ENCODE measurements at places on chromosomes 16 and 17.

DNA sequence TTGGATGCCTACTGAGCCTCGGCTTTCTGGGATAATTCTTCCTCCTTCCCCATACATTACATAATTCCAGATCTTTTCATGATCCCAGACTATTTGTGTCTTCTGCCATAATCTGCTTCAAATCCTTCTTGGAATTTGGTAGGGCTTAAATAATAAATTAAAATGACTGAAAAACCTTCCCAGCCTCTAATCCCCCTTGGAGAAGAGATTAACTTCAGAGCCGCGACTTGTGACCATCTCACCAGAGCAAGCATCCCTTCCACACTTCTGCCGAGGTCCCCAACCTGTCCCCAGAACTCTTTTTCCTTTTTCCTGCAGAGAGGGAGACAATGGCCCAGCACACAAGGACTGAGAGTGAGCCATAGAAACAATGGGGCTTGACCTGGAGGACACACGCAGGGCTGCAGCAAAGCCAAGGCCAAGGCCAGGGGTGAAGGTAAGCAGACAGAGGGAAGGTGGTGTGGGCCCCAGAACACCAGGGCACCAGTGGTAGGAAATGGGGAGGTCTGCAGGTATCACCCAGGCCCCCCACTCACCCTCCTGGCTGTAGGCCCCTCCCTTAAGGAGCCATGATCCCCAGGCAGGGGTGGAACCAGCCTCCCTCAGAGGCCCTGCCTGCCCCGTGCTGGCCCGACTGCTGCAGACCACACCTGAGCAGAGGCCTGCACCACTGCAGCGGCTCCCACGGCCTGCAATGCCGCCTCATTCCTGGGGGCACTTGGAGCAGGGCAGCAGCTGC lies 9.6 kb upstream of the BCAR1 start:
- no peak for DNase-seq

DNA sequence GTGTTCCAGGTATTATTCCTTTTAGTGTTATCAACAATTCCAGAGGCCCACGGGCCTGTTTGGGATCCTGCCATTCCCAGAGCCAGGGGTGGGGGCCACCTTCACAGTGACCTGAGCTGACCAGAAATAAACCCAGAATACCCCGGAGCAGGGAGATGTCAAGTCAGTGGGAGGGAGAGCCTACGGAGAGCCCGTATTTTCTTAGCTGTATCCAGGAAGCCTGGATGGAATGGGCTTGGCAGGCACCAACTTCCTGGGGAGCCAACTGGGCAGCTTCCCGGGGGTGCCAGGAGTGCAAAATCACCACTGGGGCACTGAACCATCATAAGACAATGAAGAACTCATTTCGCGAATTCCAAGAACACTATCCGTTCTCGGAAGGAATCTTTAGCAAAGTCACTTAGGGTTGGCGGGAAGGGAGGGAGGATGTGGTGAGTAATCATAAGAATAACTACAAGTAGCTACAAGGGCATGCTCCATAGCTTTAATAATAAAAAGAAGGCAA lies 13.2 kb upstream of the MRTFB start:
- DNase-seq = no peak

GRCh38 chr17:14298221-14298946 lies 2.5 kb upstream of the HS3ST3B1 start:
- no peak for DNase-seq

DNA sequence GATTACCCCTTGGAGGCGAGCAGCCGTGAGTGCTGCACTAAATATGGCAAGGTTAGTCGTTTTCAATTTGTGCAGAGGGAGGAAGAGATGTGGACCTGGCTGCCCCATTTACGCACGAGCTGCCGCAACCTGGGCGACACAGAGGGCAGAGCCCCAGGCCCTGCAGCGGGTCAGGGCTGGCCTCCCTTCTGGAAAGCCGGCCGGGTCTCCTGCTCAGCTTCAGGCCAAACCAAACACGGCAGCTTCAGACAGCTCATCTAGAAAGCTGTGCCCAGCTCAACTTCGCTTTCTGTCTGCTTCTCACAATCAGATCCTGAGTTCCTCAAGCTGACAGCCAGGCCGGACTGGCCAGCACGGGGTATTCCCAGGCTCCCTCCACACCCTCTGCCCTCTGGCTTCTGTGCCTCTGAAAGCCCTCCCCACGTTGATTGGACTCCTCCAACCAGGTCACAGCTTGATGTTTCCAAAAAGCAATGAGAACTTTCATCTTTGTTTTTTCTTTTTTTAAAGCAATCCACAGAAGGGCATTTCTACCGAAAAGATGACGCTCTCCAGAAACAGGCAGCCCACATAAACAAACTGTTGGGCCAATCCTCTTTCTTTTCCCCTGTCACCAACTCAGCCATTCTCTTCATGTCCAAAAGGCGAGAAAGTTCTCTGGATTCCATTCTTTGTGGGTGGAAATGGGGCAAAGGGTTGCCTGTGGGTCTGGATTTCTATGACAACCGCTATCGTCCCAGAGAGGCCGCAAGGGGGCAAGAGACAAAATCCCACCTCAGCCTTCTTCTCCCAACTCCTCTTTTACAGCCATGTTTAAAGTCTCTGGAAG lies 189.0 kb downstream of the ZFHX3 start:
- DNase-seq = no peak

- DNase-seq = no peak
These were observed 219.8 kb downstream of the STX8 start for GRCh38 chr17:9355846-9356245.

- DNase-seq = no peak
These were observed 12.1 kb downstream of the METRNL start for GRCh38 chr17:83091257-83092141.

- no peak for DNase-seq
These were observed 154.1 kb upstream of the SOX9 start for GRCh38 chr17:71966459-71967313.

DNA sequence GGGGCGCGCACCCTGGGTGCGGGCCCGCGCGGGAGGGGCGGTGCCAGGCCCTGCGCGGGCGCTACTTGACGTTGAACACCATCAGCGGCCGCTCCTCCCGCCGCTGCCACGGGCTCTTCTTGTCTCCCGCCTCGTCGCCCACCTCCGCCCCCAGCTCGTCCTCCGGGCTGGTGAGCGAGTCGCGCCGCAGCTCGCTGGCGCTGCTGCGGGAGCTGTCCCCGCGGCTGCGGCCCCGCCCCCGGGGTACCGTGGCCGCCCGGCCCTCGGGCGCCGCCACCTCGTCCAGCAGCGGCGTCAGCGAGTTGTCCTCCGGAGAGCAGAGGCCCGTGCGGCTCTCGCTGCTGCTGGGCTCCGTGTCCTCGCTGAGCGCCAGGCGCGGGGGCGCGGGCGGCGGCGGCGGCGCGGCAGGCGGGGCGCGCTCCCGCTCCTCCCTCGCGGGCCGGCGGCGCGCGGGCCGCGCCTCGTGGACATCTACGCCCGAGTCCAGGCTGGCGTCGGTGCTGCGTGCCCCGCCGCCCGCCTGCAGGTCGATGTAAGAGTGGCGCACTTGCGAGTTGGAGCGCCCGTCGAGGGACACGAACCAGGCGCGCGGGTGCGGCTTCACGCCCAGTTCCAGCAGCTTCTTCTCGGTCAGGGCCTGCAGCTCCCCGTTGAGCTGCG lies 8.7 kb downstream of the GRN start:
- no peak for DNase-seq

DNA sequence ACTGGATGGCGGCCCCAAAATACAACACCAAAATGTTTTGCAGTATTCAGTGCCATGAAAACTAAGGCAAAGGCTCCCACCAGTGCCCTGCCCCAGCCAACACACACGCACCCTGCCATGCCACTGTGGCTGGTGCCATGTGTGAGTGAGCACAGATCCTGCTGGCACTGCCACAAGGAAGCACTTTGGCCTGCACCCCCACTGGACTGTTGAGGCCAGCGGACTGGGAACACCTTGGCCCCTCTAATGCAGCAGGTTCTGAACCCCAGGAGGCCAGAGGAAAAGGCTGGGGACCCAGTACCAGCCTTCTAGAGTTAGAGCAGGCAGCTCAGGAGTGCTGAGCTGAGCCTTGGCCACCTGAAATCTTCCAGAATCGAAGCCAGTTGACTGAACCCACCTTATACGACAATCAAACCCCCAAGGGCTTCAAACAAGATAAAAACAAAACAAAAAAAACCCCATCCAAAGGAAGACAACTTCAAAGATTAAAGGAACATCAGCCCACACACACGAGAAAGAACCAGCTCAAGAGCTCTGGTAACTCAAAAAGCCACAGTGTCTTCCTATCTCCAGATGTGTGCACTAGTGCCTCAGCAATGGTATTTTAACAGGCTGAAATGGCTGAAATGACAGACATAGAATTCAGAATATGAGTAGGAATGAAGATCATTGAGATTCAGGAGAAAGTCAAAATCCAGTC lies 21.5 kb downstream of the NLRP1 start:
- DNase-seq = no peak

DNA sequence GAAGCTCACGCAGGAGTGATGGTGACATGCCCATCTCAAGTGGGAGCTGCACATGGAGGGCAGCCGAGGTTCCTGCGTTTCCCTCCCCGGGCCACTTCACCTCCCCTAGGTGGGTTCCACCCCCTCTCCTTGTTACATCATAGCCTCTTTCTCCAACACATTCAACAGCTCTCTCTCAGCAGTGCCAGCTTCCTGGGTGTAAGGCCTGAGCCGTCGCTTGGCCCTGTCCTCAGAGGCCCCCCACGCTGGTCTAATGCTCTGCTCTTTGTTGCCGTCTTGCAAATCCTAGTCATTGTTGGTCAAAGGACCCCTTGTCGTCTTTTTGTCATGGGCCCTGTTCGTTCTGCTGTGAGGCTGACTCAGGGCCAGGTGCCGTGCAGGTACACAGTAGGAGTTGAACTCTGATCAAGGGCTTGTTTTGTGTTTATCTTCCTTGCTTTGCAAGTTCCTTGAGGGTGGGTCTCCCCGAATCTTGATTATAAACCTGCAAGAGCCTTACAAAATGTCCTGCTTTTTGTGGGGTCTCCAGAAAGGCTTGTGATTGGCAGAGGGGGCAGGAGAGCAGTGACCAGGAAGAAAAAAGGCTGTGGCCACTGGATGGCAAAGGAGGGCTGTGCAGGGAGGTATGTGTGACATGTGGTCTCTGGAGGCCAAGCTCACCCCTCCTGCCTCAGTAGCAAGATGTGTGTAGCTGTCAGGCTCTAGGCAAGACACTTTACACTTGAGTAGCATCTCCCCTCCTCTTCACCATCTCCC lies 136.6 kb downstream of the CCDC182 start:
- DNase-seq = no peak

DNA sequence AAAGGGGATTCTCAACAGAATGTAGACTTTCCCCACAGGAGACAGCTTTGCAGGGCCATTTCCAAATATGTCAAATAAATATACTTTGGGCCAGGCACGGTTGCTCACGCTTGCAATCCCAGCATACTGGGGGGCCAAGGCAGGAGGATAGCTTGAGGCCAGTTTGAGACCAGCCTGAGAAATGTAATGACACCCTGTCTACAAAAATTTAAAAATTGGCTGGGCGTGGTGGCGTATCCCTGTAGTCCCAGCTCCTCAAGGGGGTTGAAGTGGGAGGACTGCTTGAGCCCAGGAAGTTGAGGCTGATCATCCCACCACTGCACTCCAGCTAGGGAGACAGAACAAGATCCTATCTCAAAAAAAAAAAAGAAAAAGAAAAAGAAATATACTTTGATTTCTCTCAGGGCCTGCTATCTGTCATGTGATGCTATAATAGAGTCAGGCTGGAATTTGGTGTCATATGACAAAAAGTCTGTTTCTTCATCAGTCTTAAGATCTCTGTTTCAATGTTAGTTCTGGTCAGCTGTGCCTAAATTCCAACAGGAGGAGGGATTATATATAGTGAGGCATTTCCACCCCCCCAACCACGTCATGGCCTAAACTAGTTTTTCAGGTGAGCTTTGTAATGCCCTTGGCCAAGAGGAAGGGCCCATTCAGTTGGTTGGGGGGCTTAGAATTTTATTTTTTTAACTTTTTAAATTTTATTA lies 4.3 kb upstream of the ZDHHC7 start:
- DNase-seq = no peak

GRCh38 chr17:74852237-74853047 lies 7.2 kb downstream of the GRIN2C start:
- DNase-seq = peak; percentile 36

- DNase-seq = no peak
These were observed 19.6 kb upstream of the SREBF1 start for GRCh38 chr17:17856386-17856785.

DNA sequence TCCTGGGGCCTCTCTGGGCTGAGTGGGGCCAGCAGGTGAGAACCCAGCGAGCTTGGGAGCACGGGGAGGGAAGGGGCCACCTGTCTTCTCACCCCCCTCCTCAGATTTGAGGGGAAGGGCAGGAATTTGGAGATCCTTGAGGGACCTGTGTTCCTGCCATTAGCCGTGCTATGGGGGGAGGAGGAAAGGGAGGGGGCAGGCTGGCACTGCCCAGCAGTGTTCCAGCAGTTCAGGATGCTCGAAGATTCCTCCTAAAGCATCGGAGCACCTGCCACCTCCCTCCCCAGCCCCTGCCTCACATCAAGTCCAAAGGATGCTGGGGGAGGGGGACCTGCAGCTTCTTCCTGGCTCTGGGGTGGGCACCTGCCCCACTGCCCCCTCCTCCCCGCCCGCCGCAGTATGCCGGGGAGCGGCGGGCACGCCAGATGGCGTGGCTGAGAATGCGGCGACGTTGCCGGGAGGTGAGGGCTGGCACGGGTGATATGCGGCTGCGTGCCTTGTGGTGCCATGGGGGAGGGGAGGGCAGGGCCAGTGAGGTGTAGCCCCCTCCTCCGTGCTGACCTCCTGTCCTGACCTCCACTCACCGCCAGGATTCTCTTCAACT lies 4.7 kb upstream of the NEUROD2 start:
- DNase-seq = no peak

- no peak for DNase-seq
These were observed 645 bp downstream of the NLGN2 start for GRCh38 chr17:7408252-7408727.

DNA sequence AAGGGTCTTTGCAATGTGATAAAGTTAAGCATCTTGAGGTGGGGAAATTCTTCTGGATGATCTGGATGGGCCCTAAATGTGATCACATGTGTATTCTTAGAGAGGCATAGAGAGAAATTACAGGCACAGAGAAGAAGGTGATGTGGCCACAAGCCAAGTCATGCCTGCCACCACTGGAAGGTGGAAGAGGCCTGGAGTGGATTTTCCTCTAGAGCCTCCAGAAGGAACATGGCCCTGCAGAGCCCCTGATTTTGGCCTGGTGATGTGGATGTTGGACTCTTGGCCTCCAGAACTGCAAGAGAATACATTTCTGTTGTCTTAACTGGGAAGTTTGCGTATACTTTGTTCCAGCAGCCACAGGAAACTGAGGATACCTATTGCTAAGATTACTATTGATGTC lies 156.9 kb upstream of the CACNG5 start:
- DNase-seq = no peak
